DMS153 (cell line): ENCODE measurements at places on chromosomes 1 and 21.
A peak's percentile ranks its signal among the peaks of the same experiment; 100 is the strongest.

GRCh38 chr21:45735259-45736000, 91.9 kb downstream of the PCBP3 start:
- DNase-seq = no peak

DNA sequence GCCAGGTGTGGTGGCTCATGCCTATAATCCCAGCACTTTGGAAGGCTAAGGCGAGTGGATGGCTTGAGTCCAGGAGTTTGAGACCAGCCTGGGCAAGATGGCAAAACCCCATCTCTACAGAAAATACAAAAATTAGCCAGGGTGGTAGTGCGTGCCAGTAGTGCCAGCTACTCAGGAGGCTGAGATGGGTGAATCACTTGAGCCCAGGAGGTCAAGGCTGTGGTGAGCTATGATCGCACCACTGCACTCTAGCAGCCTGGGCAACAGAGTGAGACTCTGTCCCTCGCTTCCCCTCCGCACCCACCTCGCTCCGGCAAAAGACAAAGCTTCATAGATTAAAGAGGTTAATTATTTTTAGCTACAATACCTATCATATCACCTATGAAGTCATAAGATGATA, 100.0 kb downstream of the HHAT start:
- DNase-seq = no peak

DNA sequence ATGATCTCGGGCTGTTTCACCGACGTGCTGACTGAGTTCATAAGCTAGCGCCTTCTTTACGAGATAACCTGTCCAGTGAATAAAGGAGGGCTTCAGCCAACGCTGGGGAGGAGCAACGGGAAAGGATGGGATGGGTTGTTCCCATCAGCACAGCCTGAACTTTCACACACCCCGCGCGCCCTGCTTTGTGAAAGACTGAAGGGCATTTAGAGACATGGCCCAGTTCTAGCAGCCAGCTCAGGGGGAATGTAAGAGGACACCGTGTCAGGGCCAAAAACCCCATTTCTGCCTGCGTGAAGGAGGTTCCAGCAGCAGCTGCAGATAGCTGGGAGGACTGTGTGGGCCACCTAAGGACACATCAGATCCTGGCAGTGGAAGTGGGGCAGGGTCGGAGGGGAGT, 255.1 kb upstream of the RAB4A start:
- DNase-seq = no peak

DNA sequence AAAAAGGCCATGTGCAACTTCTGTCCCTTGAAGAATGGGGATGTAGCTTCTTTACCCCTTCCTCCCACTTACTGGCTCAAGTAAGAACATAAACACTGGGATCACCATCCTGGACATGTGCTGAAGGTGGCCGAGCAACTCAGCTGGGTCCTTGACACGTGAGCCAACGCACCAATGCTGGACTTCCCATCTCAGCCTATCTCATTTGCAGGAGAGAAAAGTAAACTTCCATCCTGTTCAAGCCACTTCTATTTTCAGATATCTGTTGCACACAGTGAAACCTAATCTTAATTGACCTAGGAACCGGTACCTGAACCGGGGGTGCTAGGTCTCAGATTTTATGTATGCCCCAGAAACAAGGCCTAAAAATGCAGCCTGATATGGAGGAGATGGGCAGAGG, 75.3 kb downstream of the HLCS start:
- DNase-seq = no peak

DNA sequence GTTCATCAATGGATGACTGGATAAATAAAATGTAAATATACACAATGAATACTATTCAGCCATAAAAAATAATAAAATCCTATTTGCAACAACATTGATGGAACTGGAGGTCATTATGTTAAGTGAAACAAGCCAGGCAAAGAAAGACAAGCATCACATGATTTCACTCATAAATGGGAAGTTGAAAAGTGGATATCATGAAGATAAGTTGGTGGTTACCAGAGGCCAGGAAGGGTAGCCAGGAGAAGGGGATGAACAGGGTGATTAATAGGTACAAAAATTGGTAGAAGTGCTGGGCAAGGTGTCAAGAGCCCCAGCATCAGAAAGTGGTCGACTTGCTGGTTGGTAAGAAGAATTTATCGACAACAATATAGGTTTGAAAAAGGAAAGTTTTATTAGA, 1.3 kb upstream of the PARK7 start:
- DNase-seq = no peak

DNA sequence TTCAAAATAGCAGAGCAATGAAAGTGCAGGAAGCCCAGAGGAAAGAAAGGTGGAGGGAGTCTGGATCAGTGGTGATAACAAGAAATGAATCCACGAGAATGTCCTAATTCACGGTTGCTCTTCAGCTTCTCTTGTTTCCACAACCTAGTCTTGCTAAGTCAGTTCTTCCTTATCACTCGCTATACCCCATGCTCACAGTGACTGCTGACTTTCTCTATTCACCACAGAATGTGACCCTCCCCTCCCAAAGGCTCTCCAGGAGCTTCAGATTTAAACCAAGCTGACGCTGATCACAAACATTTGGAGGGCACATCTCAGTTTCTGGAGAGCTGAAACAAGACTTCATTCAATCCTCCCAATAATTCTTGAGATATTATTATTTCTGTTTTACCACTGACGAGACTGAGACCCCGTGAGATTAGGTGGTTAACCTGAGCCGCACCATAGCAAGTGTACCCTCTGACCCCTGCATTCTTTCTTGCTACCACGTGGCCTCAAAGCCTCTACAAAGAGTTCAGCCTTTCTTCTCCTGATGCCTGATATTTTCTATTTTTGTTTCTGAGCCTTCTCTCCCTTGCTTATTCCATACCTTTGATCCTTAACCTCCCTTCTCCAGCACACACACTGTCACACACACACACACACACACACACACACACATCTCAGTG, 10.7 kb upstream of the CCN1 start:
- no peak for DNase-seq

GRCh38 chr1:167439301-167439988, 78.9 kb downstream of the CD247 start:
- no peak for DNase-seq

DNA sequence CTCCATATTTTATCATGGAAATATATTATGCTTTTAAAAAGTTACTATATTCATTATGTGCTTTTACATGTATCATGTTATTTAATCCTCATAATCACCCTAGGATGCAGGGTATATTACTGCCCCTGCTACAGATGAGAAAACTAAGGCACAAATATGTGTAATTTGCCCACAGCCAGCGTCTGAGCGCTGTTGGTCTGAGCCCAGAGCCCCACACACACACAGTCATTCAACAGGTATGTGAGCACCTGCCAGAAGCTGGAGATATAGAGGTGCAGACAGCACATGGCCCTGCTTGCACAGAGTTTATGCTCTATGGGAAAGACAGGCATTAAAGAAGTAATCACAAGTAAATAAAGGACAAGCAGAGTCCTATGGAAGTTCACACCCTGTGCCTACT, 49.8 kb upstream of the SEC16B start:
- DNase-seq = no peak

DNA sequence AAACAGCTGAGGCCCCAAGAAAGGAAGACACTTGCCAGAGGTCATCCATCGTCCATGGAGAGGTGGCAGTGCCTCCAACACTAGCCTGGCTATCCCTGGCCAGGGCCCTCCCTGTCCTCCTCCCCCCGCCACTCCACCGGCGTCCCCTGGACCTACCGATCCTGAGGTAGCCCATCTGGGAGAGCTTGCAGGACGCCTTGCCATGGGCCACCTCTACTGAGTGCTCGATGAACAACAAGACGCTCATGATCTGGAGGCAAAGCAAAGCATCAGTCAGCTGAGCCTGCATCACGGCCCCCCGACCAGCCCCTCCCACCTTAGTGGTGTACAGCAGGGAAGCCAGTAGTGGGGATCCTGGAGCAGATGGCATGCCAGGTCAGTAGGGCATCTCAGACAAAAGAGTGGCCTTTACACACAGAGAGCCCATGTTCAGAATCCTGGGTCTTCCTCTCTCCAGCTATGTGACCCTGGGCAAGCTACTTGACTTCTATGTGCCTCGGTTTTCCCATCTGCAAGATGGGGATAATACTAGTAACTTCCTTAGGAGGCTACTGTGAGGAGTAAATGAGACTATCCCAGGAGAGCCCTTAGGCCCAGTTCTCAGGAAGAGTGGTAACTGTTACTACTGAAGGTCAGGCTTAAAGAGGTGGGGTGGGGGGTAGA, 15.1 kb downstream of the LAPTM5 start:
- no peak for DNase-seq

DNA sequence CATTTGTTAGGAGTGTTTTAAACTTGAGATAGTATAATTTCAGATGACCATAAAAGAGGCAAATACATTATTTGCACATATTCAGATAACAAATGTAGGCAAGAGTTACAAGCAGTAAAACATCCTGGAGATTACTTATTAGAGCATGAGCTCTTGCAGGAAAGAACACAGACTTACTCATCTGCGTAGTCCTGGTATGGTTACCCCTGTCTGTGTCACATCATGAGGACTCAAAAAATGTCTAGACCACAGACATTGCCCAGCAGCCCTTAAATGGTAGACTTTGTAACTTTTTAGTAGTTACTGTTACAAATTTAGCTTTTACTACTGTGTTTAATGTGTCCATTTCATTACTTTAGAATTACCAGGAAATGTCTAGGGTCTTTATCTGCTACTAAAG, 12.8 kb downstream of the CACHD1 start:
- DNase-seq = no peak

DNA sequence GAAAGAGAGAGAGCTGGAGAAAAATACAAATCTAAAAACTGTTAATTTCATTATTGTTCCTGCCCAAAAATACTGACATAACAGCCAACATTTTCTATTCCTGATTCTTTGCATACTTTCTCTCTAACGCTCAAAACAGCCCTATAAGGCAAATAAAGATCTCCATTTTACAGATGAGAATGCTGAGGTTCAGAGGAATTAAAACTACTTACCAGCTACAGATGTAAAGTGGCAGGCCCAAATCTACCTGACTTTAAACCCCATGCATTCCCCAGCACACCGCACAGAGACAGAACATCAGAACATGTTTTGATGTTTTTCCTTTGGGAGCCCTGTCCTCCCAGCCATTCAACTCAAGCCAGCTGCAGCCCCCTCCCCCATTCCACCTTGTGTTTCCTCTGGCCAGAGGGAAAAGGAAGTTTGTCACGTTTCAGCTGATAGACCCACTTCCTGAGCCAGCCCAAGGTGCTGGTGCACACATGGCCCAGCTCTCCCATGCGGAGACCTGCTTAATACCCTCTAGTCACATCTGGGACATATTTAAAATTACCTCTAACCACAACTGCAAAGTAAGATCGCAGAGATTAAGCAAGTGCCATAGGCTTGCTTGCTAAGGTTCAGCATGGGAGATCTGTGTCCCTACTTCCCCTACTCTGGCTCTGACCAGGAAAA, 133.1 kb upstream of the NFIA start:
- no peak for DNase-seq

- DNase-seq = no peak
Observed at GRCh38 chr1:55369474-55369873, 154.3 kb upstream of the USP24 start.

- DNase-seq = no peak
Observed at GRCh38 chr1:1567891-1568291, 6.8 kb downstream of the SSU72 start.

GRCh38 chr1:54627196-54627595, 3.9 kb upstream of the FAM151A start:
- DNase-seq = no peak

- DNase-seq = peak; percentile 42
Observed at GRCh38 chr1:183370399-183371058, 47.7 kb downstream of the NMNAT2 start.
